ENCODE measurements at places on chromosomes 3 and 15.
A peak's percentile ranks its signal among the peaks of the same experiment; 100 is the strongest.

DNA sequence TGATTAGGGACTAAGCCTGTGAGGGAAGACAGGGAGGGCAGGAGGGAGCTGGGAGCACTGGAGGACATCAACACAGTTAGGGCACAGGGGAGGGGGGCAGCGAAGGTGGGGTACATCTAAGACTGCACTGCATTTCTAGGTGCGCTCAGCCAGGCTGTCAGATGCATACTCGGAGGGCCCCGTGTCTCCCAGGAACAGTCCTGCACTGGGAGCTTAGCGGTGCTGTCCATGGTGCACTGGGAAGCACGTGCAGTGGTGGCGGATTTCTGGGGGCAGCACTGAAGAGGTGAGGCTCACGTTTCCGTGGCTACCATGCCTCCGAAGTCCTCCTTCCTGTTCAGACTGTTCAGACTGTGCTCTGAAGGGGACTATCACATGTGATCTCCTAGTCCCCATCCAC lies 54.4 kb downstream of the ROPN1B start:
- no peak overlapping the region for H3K4me3 ChIP-seq
- DNase-seq, result no peak
- no peaks in the 10 kb centered on the region for H3K27me3 ChIP-seq
- peaks cover 4% of the 10 kb centered on the region for H3K4me1 ChIP-seq
- no peak overlapping the region for H3K27ac ChIP-seq

DNA sequence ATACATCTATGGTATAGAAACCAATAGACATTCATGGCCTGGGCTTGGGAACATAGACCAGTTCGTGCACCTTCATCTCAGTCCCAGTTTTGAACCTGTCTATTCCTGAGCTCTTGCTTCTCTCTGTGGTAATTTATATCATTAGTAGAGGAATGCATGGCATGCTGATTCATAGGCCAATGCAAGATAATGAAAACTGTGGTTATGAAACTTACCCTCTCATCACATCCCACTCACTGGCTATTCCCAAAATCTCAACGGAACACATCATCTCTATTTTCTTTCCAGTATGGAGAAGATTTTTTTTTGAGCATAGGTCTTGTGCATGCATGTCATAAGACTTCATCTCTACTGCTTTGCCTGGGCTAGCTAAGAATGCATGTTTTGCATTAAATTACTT lies 18.7 kb upstream of the P2RY12 start:
- H3K27me3 ChIP-seq, result no peaks in the 10 kb centered on the region
- no peaks in the 10 kb centered on the region for H3K36me3 ChIP-seq
- no peak for DNase-seq
- H3K27ac ChIP-seq, result no peak overlapping the region

DNA sequence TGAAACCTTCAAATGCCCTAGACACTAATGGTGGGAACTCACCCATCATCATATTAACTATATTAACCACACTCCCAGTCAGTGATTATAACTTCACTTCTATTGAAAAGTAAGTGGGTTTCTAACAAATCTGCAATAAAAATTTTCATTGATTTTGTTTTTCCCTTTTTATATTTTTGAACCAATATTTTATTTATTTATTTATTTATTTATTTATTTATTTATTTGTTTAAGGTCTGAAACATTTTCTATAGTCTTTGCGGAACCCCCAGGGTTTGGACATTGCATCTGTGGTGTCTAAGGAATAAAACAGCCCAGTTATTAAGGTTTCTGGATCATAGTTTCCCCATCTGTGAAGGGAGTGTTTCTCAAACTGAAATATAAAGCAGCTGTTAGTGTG lies 16.2 kb upstream of the PLCL2 start:
- no peak overlapping the region for H3K27ac ChIP-seq
- H3K27me3 ChIP-seq, result no peaks in the 10 kb centered on the region
- no peak for DNase-seq
- no peak overlapping the region for H3K4me3 ChIP-seq
- no peaks in the 10 kb centered on the region for H3K4me1 ChIP-seq

DNA sequence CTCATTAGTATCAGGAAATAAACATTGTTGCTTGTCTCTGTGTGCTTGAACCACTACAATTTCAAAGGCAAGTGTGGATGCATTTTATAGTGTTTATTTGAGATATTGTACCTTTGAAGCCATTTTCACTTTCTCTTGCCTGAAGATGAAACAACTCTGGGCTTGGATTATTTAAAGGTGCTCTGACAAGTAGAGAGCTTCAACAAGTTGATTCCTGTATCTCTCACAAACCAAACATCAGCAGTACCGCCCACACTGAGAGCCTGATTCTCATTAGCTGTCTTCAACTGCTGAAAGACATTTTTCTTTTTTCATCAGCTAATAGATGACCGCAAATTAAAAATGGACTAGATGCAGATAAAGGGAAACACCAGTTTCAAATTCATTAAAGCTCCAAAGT lies 806 bp upstream of the CERS3 start:
- no peak overlapping the region for H3K27ac ChIP-seq
- H3K36me3 ChIP-seq, result no peaks in the 10 kb centered on the region
- no peak overlapping the region for H3K4me3 ChIP-seq
- H3K27me3 ChIP-seq, result no peaks in the 10 kb centered on the region

GRCh38 chr3:12972043-12972442 lies 101.2 kb downstream of the IQSEC1 start:
- no peaks in the 10 kb centered on the region for H3K36me3 ChIP-seq
- no peak for DNase-seq
- H3K27me3 ChIP-seq, result no peaks in the 10 kb centered on the region
- H3K4me1 ChIP-seq, result peaks cover 3% of the 10 kb centered on the region
- H3K4me3 ChIP-seq, result no peak overlapping the region

- no peaks in the 10 kb centered on the region for H3K36me3 ChIP-seq
- H3K4me1 ChIP-seq, result no peaks in the 10 kb centered on the region
- H3K27me3 ChIP-seq, result no peaks in the 10 kb centered on the region
- DNase-seq, result no peak
- no peak overlapping the region for H3K4me3 ChIP-seq
Observed at GRCh38 chr15:74388363-74388951, 21.0 kb upstream of the CYP11A1 start.

- no peak for DNase-seq
- no peaks in the 10 kb centered on the region for H3K36me3 ChIP-seq
- H3K27me3 ChIP-seq, result peaks cover 25% of the 10 kb centered on the region
- no peak overlapping the region for H3K4me3 ChIP-seq
- no peak overlapping the region for H3K27ac ChIP-seq
Observed at GRCh38 chr15:101490922-101491733, 1.6 kb upstream of the PCSK6 start.

DNA sequence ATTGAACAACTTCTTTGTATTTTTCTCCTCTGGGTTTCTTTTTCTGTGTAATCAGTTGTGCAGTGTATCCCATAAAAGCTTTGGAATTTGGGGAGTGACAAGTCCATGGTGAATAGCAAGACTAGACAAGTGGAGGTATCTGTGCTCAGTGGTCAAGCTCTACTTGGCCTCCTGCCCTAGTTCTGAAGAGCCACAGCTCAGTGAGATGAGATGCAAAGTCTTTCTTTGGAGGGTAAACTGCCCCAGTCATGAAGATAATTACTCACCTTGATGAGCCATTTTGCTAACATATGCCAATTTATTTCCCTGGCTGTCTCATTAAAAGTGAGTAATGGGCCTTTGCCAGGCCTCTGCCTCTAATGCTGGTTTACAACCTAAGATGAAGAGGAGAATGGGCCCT lies 271.2 kb upstream of the TRIM42 start:
- H3K4me3 ChIP-seq, result no peak overlapping the region
- H3K27me3 ChIP-seq, result no peaks in the 10 kb centered on the region
- DNase-seq, result no peak
- no peaks in the 10 kb centered on the region for H3K4me1 ChIP-seq
- H3K27ac ChIP-seq, result no peak overlapping the region

GRCh38 chr15:98786717-98787116 lies 138.4 kb downstream of the IGF1R start:
- peaks cover 8% of the 10 kb centered on the region for H3K4me1 ChIP-seq
- no peak overlapping the region for H3K27ac ChIP-seq
- no peaks in the 10 kb centered on the region for H3K36me3 ChIP-seq
- no peaks in the 10 kb centered on the region for H3K27me3 ChIP-seq
- no peak for DNase-seq
- no peak overlapping the region for H3K4me3 ChIP-seq

GRCh38 chr15:87631093-87631492 lies 625.4 kb downstream of the NTRK3 start:
- no peaks in the 10 kb centered on the region for H3K27me3 ChIP-seq
- no peaks in the 10 kb centered on the region for H3K4me1 ChIP-seq
- H3K27ac ChIP-seq, result no peak overlapping the region
- no peak for DNase-seq
- no peaks in the 10 kb centered on the region for H3K36me3 ChIP-seq

GRCh38 chr3:16658925-16659793 lies 53.9 kb upstream of the DAZL start:
- H3K4me3 ChIP-seq, result no peak overlapping the region
- peaks cover 3% of the 10 kb centered on the region for H3K4me1 ChIP-seq
- H3K27me3 ChIP-seq, result no peaks in the 10 kb centered on the region
- no peak overlapping the region for H3K27ac ChIP-seq
- DNase-seq, result no peak
- no peaks in the 10 kb centered on the region for H3K36me3 ChIP-seq

DNA sequence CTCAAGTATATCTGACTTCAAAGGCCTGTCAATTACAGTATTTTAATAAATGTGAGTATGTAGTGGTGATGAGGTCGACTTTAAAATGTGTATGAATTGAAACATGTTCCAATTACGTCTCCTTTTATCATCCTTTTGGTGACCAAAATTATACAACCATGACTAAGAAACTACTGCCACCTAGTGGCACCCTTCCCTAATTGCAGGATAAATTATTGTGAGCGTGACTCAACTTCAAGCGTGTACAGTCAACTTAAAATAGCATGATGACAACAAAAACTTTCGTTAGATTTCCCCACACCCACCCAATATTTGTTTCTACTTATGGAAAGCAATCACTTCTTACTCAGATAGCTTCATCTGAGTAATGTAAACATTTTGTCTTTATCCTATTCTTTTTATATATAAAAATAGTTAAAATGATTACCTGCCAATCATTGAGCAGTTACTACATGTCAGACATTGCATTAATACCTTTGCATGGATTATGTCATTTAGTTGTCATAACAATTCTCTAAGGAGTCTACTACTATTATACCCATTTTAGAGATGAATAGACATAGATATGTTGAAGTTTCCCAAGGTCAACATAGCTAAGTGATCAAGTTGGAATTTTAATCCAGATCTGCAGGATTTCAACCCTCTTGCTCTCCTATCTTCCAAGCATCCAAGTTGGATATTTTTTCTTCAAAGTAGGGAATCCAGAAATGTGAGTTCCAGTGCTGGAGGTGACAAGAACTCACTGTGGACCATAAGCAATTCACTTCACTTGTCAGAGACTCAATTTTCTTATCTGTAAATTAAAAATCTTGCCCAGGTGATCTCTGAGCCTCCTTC lies 106.0 kb downstream of the MEX3B start:
- peak; percentile 48 for DNase-seq
- H3K36me3 ChIP-seq, result no peaks in the 10 kb centered on the region
- H3K27ac ChIP-seq, result no peak overlapping the region
- no peaks in the 10 kb centered on the region for H3K27me3 ChIP-seq
- H3K4me3 ChIP-seq, result no peak overlapping the region
- no peaks in the 10 kb centered on the region for H3K4me1 ChIP-seq

DNA sequence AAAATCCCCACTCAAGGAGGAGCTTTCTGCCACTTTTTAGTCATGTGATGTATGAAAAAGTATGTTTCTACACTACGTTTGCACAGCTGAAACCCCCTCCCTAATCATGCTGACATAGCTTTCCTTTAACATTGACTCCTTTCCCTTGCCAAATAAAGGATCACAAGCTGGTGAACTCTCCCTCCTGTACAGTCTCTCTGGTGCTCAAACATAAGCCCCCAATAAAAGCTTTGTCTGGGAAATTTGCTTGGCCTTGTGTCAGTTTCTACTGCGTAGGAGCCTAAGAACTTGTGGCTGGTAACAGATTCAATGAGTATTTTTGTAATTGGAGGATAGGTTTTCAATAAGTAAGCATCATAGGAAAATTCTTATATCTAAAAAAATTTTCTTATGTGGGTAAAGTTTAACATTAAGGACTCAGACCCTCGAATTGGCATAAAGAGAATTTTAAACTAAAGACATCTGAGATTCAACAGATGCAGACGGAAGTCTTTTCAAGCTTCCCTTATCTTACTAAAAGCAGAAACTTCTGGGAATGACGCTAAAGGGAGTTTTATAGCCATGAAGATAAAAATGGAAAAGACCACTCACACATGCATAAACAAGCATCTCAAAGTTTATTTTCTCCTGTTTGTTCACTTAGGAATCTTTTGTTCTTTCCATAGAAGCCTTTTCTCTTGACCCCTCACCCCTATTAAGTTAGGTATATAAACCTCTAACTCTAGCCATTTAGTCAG lies 44.1 kb upstream of the P2RY1 start:
- H3K4me1 ChIP-seq, result no peaks in the 10 kb centered on the region
- H3K27me3 ChIP-seq, result no peaks in the 10 kb centered on the region
- no peak overlapping the region for H3K4me3 ChIP-seq
- DNase-seq, result no peak
- no peak overlapping the region for H3K27ac ChIP-seq
- H3K36me3 ChIP-seq, result no peaks in the 10 kb centered on the region

GRCh38 chr3:100158918-100159330 lies 44.6 kb upstream of the FILIP1L start:
- no peaks in the 10 kb centered on the region for H3K36me3 ChIP-seq
- H3K27ac ChIP-seq, result no peak overlapping the region
- H3K4me3 ChIP-seq, result no peak overlapping the region
- no peak for DNase-seq
- no peaks in the 10 kb centered on the region for H3K27me3 ChIP-seq
- no peaks in the 10 kb centered on the region for H3K4me1 ChIP-seq

GRCh38 chr3:152309031-152309430 lies 40.3 kb downstream of the MBNL1 start:
- DNase-seq, result no peak
- H3K4me1 ChIP-seq, result 0 out of 2 replicates have a peak, but pooled peaks cover 1% of the 10 kb centered on the region
- no peaks in the 10 kb centered on the region for H3K27me3 ChIP-seq
- H3K36me3 ChIP-seq, result no peaks in the 10 kb centered on the region
- H3K27ac ChIP-seq, result no peak overlapping the region

GRCh38 chr15:75916978-75917377 lies 13.3 kb downstream of the FBXO22 start:
- no peaks in the 10 kb centered on the region for H3K27me3 ChIP-seq
- peaks cover 4% of the 10 kb centered on the region for H3K36me3 ChIP-seq
- no peaks in the 10 kb centered on the region for H3K4me1 ChIP-seq
- DNase-seq, result no peak
- no peak overlapping the region for H3K27ac ChIP-seq
- no peak overlapping the region for H3K4me3 ChIP-seq

DNA sequence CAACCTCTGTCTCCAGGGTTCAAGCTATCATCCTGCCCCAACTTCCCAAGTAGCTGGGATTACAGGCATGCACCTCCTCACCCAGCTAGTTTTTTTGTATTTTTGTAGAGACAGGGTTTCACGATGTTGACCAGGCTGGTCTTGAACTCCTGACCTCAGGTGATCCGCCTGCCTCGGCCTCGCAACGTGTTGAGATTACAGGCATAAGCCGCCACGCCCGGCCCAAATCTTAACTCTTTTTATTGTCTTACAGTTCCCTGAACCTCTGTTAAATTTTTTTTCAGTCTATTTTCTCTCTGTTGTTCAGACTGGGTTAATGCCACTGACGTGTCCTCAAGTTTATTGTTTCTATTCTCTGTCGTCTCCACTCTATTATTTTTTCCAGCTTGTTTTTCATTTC lies 115.8 kb upstream of the UBE3A start:
- H3K27ac ChIP-seq, result no peak overlapping the region
- H3K4me3 ChIP-seq, result no peak overlapping the region
- no peak for DNase-seq
- no peaks in the 10 kb centered on the region for H3K36me3 ChIP-seq
- no peaks in the 10 kb centered on the region for H3K27me3 ChIP-seq

- no peaks in the 10 kb centered on the region for H3K27me3 ChIP-seq
- H3K4me3 ChIP-seq, result no peak overlapping the region
- no peaks in the 10 kb centered on the region for H3K36me3 ChIP-seq
- DNase-seq, result no peak
- no peak overlapping the region for H3K27ac ChIP-seq
Observed at GRCh38 chr15:41993472-41994170, 21.3 kb upstream of the EHD4 start.
